NCI-H82 (cell line): ENCODE measurements at places on chromosomes 6 and 20.

- DNase-seq = peak; percentile 25
Measured at GRCh38 chr6:139133262-139134063, 1.4 kb upstream of the HECA start.

DNA sequence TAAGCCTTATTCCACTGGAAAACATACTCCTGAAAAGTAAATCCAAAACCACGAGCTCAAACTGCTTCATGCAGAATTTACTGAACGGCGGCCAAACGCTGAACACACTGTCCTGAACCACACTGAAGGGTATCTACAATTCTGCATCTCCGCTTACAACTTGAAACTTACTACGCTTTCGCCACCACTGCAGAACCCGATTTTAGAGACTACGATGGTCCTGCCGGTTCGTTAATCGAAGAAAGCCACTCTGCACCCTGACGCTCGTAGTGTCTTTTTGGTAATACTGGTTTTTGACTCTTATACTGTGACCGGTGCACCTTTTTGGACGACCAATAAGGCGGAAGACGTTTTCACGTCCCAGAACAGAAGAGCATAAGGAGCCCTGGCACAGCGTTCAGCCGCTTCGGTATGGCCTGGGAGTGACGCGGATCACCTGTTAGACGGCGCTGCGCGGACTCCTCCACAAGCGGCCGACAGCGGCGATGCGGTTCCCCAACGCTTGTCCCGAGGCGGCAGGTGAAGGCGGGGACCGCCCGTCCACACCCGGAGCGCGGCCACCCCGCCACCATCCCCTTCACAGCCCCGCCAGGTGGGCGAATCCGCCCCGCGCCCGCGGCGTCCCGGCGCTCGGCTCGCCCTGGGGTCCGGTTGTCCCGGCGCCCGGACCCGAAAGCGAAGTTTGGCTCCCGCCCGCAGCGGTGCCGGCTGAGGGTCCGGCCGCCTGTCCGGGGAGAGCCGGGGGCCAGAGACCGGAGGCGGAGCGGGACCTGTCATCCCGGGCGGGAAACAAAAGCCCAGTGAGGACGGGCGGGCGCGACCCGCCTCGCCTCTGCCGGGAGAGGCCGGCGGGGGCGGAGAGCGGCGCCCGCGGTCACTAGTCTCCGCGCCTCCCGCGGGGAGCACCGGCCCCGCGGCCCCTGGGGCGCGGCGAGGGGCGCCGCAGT, 784 bp downstream of the FKBP5 start:
- DNase-seq = peak; percentile 72

DNA sequence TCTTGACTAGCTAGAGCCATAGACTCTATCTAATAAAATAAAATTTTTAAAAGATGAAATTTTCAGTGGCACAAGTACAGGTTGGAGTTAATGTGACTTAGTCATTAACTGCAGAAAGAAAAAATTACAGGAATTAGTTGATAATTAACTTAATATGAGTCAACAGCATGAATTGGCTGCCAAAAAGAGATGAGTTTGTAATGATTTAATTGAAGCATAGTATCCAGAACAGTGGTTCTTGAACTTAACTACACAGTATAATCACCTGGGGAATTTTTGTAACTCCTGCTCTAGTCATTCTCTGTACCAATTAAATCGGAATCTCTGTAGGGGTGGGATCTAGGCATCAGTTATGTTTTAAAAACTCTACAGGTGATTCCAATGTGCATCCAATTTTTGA, 46.3 kb upstream of the HMGN3 start:
- no peak for DNase-seq

GRCh38 chr20:3900187-3900604, 11.0 kb downstream of the PANK2 start:
- DNase-seq = no peak

DNA sequence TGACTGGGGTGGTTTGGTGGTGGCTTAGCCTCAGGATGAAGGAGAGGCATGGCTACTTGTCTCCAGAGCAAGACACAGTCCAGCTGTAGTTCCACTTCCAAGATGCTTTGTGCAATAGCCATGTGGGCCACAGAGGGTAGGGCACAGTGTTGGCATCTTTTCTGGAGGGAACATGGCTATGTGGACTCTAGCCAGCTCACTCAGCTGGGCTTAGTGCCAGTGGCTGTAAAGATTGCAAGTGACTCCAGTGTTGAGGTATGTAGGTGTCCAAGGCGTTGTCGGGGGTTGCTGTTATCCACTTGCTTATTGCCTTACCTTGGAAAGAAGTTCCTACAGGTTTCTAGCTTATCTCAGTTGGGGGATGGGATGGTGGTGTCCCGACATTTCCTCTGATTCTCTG, 233.4 kb downstream of the CD109 start:
- DNase-seq = no peak

DNA sequence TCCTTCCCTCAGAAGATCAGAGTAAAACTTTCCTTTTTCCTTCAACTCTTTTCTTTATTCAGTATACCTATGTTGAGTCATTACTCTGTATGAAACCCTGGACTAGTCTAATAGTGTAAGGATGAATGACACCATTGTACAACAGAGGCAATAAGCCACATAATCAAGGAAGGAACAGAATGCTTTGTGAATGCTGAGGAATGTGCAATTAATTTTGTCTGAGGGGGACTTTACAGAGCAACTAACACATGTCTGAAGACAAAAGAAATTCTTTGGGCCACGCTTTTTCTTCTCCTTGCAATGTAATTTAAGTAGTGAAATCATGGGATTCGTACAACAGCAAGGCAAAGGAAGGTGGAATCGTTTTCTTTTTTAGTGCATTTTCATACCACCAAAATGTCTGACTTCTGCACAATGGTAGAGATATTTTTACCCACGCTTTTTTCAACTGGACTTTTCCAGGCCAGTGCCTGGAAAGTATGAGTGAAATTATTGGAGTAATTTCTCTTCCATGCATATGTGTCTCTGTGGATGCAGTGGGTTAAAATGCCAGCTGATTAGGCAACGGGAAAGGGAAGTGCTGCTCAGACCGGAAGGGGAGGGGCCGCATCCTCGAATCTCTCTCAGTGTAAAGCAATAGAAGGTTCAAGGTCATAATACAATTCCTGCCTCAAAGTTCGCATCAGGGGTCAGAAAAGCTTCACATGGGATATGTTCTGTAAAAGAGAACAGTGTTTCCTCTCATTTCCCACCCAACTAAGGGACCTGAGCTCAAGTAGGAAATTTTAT, 89.9 kb upstream of the MTHFD1L start:
- DNase-seq = no peak

- peak; percentile 83 for DNase-seq
Measured at GRCh38 chr20:35269055-35269781, 8.7 kb downstream of the MMP24OS start.

- DNase-seq = no peak
Measured at GRCh38 chr20:63547725-63548480, at the start of gene SRMS. Gene SRMS (minus strand): TSS chr20:63547749. CDS start chr20:63547463, 286 bp downstream.

DNA sequence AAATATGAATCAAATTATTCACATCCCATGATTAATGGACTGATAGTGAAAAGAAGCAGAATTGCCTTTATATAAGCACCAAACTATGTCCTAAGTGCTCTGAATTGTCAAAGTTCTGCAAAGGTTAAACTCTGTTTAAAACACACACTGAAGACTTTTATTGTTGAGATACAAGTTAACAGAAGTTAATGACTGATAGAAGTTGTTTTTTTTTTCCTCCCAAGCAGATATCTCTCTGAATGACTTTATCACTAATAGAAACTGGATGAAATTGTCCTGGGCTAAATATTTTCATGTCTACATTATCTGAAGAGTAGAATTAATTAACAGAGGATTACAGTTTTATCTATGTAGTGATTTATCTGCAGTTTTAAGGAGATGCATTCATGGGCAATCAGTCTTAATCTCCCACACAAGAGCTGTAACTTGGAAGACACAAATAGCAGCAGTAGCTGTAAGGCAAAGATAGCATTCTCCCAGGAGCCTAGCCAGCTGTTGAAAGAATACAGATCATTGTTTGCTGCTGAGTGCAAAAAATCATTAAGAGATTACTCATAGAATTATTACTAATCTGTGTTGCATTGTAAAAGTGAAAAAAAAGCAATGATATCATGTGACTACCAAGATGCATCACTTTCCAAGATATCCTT, 49.9 kb downstream of the BMP5 start:
- peak; percentile 41 for DNase-seq

- DNase-seq = no peak
Measured at GRCh38 chr6:126232671-126233070, 107.2 kb upstream of the CENPW start.

GRCh38 chr20:57748601-57749130, 38.9 kb upstream of the PMEPA1 start:
- DNase-seq = peak; percentile 91

GRCh38 chr6:80003826-80004172, 650 bp upstream of the TTK start:
- peak; percentile 73 for DNase-seq

DNA sequence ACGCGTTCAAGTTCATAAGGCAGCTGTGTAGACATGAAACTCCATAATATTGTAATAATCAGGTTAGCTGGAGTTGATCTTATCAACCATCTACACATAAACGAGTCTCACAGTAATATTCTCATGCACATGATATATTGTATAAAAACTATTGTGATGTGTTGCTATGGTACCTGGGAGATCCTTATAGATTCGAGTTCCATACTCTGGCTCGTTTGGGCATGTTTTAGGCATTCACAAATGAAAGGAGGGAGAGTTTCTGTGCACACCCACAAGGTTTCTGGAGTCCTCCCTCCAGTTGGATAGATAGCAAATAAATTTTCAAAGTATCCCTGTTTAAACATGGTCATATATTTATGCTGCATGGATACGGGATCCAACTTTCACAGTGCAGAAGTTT, 567.5 kb upstream of the SLC35B3 start:
- DNase-seq = no peak

DNA sequence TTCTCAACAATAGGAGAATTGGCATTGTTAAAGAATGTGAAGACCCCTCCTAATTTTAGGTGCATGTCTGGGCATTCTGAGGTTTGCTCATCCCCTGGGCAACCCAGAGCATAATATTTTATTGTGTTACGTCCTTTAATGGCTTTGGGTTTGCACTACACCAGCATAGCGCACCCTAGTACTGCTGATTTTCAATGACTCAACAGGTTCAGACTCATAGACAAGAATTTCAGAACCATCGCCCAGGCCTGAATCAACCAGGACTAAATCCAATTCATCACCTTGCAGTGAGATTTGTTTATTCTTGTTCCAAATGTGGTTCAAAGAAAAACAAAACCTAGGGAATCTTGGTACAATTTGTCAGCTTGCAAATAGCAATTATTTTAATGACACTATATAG, 137.8 kb upstream of the PHACTR1 start:
- DNase-seq = no peak

DNA sequence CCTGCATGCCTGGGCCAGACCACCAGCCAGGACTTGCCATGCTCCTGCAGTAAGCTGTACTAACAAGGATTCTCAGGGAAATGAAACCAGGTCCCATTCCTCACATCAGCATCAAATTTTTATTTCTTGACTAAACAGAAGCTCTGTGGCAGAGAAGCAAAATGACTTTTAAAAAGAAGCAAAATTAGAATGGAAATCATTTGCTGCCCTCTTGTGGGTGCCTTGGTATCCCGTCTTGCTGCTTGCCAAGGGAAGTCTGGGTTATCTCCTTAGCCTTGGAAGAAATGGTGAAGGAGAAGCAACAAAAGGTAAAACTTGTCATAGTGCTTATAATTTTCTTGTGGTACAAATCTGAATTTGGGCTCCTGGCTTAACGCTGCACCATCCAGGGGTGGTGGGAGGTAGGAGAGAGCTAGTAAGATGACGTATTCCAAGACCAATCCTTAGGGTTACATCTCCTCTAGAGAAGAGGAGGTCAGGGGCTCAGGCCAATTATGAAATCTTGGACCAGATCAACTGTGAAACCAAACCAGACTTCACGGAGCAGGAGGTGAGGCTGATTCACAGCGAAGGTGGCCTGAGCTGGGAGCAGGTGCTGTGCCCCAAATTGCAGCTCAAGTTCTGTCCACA, 107.5 kb downstream of the FAXC start:
- DNase-seq = peak; percentile 59

GRCh38 chr6:51934098-51934497, 153.3 kb downstream of the PKHD1 start:
- DNase-seq = peak; percentile 68

DNA sequence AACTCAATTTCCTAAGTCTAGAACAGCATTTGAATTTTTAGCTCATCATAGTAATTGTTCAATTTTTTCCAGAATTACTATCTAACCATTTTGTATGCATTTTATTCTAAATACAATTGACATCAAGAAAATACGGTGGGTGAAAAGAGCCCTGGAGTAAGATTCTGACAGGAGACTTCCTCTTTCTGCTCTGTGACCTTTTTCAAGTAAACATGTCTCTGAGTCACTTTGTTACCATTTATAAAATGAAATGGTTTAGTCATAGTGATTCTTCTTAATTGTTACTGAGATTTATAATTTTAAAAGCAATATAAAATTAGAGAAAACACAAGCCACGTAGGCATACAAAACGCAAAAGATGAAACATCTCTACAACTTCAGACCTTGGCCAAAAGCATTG, 80.2 kb downstream of the PLCB1 start:
- no peak for DNase-seq

DNA sequence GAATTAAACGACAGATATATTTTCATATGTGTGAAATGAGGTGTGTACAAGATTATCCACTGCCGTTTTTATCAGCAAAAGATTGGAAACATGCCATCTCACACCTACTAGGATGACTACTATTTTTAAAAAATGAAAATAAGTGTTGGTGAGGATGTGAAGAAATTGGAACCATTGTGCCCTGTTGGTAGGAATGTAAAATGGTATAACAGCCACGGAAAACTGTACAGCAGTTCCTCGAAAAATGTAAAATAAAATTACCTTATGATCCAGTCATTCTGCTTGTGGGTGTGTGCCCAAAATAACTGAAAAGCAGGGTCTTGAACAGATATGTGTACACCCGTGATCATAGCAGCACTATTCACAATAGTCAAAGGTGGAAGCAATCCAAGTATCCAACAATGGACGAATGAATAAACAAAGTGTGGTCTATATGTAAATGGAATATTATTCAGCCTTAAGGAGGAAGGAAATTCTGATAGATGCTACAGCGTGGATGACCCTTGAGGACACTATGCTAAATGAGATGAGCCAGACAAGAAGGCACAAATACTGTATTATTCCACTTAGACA, 27.0 kb upstream of the CCN5 start:
- no peak for DNase-seq

GRCh38 chr6:79878142-79878748, 69.1 kb downstream of the ELOVL4 start:
- DNase-seq = no peak

DNA sequence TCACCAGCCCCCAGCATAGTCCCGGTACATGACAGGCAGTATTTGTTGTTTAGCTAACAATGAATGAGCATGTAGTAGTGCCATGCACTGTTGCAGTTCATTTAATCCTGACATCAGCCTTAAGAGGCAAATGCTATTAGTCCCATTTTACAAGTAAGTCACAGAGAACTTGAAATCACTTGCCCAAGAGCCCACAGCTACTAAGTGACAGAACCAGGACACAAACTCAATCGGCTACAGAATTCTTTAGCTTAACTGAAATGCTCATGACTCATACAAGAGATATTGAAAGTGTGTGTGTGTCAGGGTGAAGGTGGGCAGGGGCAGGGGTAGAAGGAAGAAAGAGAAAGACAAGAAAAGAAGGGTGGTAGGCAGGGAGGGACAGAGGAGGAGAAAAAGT, 52.7 kb downstream of the UNC5CL start:
- no peak for DNase-seq

GRCh38 chr6:111597291-111598086, 8.2 kb downstream of the TRAF3IP2 start:
- no peak for DNase-seq

- DNase-seq = no peak
Measured at GRCh38 chr6:138160329-138161087, 1.2 kb upstream of the ARFGEF3 start.

GRCh38 chr6:149166747-149167146, 150.8 kb upstream of the TAB2 start:
- DNase-seq = no peak
